A549 treated with dexamethasone at 1 μM for 4 hours (cell line): ENCODE measurements at places on chromosomes 3 and 15. TPM values are rescaled to one million over a fixed set of nuclear protein-coding genes. Genes with fewer than 3 reads are reported as not detected.

Gene EEFSEC
- total RNA-seq = 7.4 to 11.1 TPM (median 9.9 TPM) in 5 replicates

Gene ACAN
- total RNA-seq = 0.82 to 1.2 TPM (median 1.2 TPM) in 5 replicates

Gene MAGI1
- 2.3 to 5.1 TPM (median 4.6 TPM) in 5 replicates for total RNA-seq

Gene ACKR4
- total RNA-seq = 0.04 TPM in 1 of 5 replicates, not detected in the others

Gene MYO5C
- total RNA-seq = 4.4 to 7.6 TPM (median 7.3 TPM) in 5 replicates

Gene ZNF80
- total RNA-seq = 0.04 TPM in 1 of 5 replicates, not detected in the others

Gene CACNA2D3
- total RNA-seq = 0.15 to 0.43 TPM (median 0.23 TPM) in 5 replicates

Gene MBD4
- total RNA-seq = 17.3 to 23.3 TPM (median 19.2 TPM) in 5 replicates

Gene FSTL1
- total RNA-seq = 44.5 to 74.3 TPM (median 60.0 TPM) in 5 replicates

Gene IGSF10
- 0.34 to 0.53 TPM (median 0.40 TPM) in 5 replicates for total RNA-seq

Gene FAM131A
- 7.5 to 10.5 TPM (median 9.4 TPM) in 5 replicates for total RNA-seq

Gene HRG
- total RNA-seq = not detected in 5 replicates

Gene SAMMSON
- total RNA-seq = not detected in 5 replicates

Gene EPHB3
- total RNA-seq = 0.17 to 0.45 TPM (median 0.26 TPM) in 5 replicates

Gene GNAT1
- 0.03 to 0.48 TPM (median 0.21 TPM) in 4 of 5 replicates, not detected in the other for total RNA-seq

Gene KLHL6
- total RNA-seq = 0.01 to 0.02 TPM (median 0.01 TPM) in 3 of 5 replicates, not detected in the others

Gene CHRNA5
- 29.9 to 31.5 TPM (median 30.8 TPM) in 5 replicates for total RNA-seq

Gene LRRIQ4
- not detected in 5 replicates for total RNA-seq

Gene FSIP1
- total RNA-seq = 0.58 to 1.2 TPM (median 0.95 TPM) in 5 replicates
